ENCODE measurements at places on chromosomes 2 and 18.
A peak's percentile ranks its signal among the peaks of the same experiment; 100 is the strongest.

DNA sequence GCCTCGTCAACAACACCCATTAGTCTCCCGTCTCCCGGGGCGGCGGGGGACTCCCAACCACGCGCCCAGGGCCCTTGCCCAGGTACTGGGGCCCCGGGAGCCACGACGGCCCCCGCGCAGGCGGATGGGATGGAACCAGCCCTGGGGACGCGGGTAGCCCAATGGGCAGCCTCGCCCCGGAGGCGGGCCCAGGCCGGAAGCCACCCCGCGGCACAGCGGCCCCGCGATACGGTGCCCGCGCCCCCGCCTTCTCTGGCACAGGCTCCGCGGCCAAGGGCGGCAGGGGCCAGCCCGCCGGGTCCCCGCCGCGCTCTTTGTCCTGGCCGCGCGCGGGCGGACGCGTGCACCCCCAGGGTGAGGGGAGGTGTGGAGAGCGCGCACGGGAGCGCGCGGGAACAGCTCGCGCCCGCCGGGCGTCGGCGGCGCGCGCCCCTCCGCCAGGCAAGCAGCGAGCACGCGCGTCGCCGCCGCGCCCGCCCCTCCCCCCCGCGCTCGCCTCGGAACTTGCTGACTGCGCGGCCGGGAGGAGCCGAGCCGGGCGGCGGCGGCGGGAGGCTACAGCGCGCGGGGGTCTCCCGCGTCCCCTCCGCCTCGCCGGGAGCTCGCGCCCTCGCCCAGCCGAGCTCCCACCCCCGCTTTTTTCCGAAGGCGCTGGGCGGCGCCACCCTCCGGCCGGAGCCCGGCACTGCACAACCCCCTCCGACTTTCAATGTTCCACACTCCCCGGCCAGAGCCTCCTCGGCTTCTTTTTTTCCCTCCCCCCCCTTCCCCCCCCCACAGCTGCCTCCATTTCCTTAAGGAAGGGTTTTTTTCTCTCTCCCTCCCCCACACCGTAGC, at the start of gene UBE2E3:
Gene UBE2E3 (plus strand): TSS at position 500 of the 837 bp plus-strand sequence. CDS start 1,438 bp downstream, outside the sequence.
- DNase-seq: peak; percentile 90

DNA sequence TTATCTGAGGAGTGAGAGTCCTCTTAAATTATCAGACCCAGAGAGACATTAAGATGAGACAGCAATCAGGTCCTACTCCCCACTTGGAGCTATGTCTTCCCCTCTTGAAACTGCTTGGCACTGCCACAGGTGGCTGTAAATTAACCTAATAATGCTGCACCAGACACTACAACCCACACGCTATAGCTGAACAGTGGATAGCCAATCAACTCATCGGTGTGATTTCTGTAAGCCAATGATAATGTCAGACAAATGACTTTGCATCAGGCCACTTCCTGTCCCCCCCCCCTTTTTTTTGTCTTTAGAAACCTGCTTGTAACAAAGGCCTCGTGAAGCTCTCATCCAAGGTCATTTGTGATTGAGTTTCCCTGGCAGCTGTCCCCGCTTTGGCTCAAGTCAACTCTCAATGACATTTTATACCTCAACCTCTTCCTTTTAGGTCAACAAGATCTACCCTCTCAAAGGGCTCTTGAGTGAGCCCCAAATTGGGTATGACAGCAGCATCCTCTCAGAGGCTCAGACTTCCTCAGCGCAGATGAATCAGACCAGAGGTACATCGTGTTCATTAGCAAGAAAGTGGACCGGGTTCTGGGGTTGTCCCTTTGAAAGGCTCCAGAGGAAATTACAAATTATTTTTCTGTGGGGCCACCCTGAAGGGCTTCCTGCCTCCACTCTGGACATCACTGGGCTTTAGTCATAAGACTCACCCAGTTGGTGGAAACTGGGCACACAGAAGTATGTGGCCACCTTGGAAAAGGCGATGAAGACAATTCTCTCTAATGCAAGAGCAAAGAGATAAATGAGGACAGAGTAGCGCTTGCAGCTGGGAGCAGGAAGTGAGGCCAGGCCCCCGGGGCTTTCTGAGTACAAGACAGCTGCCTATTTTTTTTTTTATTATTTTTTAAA, 73.6 kb downstream of the COPS8 start:
- DNase-seq: no peak

DNA sequence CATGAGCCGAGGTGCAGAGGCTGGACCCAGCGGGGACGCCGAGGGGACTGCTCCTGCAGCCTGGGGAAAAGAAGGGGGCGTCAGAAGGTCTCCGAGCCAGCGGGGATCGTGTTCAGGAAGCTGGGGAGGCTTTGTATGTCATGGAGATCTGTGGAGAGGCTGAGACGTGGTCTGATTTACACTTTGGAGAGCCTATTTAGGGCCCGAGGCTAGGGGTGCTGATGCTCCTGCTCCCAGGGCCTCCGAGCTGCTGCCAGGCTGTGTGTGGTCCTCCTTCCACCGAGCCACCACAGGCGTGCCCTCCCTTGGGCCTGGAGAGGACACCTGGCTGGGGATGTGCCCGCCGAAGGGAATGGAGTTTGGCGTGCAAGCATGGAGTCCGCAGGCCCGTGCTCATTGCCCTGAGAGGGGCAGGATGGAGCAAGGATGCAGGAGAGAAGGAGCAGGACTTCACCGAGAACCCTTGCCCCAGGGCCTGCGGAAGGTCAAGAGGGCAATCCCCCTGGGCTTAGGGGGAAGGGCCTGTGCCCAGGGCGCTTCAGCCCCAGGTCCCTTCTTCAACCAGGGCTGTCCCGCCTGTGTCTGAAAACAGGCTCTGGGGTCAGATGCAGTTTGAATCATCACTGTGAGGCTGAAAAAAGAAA, 252.5 kb downstream of the VAPA start:
- no peak for DNase-seq

DNA sequence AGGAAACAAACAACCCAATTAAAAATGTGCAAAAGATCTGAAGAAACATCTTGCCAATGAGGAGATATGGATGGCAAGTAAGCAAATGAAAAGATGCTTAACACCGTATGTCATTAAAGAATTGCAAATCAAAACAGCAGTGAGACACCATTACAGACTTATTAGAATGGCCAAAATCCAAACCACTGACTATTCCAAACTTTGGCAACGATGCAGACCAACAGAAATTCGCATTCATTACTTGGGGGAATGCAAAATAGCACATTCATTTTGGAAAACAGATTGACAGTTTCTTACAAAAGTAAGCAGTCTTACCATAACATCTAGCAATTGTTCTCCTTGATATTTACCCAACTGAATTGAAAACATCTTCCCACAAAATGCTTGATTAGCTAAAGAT, 1118.7 kb downstream of the SUCLG1 start:
- DNase-seq: no peak

GRCh38 chr2:226578373-226578772, 221.2 kb downstream of the IRS1 start:
- DNase-seq: no peak

DNA sequence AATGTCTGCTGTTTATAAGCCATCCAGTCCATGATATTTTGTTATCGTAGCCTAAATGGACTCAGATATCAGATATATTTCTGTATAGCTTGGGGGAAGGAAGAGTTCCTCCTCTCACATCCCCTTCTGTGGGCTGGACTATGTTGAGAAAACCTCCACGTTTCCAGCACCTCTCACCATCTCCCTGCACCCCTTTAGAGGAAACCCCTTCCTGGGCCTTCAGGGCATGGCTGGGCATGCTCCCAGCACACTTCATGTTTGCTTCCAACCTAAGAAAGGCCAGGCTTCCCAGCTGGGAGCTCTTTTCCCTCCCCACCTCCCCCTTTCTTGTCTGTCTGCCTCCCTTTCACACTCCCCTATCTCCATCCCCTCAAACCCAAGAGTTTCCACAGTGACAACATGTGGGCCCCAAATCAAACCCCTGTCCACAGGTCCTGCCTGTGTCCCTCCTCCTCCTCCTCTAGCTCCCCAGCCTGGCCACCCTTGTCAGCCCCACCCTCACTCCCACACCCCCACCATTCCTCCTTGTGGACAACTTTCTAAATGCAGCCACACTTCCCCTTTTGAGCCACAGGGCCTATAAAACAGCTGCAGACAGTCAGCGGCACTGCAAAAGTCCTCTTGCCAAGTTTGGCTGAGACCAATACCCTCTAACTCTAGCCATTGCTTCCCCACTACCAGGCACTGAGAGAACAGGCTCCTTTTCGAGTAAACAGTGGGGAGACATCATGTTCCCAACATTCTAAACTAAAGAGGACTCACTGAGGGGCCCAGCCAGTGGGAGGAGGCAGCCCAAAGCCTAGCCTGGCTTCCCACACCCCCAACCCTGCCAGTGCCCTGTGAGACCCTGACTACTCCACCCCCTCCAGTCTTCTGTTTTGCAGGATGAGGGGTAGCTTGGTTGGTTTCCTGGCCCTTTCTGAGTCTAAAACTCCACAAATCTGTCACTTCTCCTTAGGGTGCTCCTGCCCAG, 120.5 kb downstream of the ZFP36L2 start:
- DNase-seq: peak; percentile 66

DNA sequence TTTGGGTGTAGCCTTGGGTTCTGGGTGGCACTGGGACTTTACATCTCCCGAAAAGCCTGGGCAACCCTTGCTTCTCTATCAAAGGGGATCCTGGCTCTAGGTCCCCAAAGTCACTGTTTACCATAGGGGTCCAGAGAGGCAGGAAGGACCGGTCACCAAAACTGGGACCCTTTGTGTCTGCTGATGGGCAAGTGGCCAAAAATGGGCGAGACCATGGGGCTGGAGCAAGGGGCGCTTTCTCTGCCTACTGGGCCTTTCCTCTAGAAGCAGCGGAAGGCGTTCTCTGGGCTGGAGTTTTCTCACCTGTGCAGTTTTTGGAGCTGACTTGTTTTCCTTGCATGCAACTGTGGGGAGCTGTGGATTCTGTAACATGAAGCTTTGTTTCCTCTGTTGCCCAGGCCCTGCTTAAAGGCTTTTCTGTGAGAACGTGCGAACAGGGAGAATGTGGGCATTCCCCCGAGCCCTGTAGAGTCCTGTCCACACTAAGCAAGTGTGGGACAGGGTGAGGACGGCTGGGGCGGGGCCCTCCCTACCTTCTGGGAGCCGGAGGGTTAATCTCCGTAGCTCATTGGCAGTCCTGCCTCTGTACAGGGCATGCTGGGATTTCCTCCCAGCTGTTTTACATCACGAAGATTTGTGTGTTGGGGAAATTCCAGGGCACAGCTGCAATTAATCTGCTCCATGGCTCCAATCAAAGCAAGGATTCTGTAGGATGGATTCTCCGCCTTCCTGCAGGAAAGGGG, 50.2 kb downstream of the TGOLN2 start:
- DNase-seq: peak; percentile 92

- DNase-seq: no peak
Observed at GRCh38 chr2:84116143-84116542, 342.9 kb downstream of the SUCLG1 start.

DNA sequence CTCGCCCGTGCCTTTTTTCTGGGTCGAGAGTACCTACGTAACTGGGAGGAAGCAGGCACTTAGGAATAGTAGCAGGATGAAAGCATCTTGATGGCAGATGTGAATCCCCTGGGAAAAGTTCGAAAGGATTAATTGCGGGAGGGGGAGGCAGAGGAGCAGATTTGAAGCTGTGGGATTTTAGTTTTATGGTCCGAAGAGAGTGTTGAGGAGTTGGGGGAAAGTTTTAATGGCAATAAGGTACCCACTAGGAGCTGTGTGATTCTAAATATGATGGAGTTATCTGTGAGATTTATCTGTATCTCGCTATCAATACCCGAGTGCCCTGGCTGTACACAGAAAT, 1.1 kb downstream of the AGFG1 start:
- no peak for DNase-seq

DNA sequence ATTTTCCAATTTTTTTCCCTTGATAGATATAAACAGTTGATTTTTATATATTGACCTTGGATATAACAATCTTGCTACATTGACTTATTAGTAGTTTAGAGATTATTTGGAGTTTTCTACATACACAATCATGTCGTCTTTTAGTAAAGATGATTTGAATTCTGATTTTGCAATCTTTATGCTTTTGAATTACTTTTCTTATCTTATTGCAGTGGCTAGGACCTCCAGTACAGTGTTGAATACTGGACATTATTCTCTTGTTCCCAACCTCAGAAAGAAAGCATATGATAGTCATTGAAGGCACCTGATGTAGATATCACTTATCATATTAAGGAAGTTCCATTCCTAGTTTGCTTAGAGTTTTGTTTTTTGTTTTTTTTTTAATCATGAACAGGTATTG, 90.2 kb downstream of the RAB3GAP1 start:
- no peak for DNase-seq

DNA sequence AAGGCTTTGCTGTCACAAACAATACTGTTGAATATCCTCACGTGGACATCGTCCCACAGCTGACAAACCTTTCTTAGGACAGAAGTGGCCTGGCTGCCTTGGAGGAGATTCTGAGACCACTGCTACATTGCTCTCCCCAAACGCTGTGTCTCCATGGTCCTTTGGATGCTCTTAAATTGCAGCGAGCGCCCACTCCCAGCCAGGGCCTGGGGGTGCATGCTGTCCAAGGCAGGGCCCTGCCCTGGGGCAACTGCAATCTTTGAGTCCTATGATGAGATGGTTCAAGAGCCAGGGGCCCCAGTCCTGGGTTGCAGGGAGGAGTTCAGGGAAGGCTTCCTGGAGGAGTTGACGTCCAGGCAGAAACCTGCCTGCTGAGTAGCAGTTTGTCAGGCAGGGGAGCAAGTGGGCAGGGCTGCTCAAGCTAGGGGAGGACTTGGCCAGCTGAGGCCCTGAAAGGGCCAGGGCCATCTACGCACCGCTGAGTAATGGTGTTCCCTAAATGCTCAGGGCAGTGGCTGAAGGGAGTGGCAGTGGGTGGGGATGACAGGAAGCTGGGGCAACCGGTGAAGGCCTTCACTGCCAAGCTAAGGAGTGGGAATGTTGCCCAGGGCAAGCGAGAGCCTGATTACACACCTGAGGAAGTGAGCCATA, 10.8 kb upstream of the SDC1 start:
- no peak for DNase-seq

DNA sequence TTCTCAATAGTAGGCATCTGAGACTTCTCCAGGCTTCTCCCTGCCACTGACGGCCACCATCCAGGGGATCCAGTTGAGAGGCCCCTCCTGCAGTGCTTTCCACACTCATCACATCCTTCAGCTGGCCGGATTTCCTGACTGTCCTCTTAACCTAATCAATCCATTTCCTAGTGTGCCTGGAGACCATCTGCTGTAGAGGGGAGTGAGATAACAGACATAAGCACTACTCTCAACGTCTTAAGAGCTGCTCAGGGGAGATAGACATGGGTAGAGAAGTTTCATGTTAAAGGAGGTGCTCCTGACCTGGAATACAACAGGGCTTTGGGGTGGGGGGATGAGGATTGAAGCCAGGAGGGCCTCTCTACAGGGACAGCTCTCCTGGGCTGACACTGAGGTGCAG, 14.2 kb downstream of the SPR start:
- DNase-seq: no peak

GRCh38 chr18:55739488-55739887, 151.5 kb upstream of the TCF4 start:
- no peak for DNase-seq
